NCI-H1105 treated with DMSO at 0.1 percent for 48 hours (cell line): ENCODE measurements at places on chromosomes 2 and 18.

GRCh38 chr2:149221898-149222297 is 108.5 kb upstream of the LYPD6 start:
- DNase-seq = peak; percentile 3

DNA sequence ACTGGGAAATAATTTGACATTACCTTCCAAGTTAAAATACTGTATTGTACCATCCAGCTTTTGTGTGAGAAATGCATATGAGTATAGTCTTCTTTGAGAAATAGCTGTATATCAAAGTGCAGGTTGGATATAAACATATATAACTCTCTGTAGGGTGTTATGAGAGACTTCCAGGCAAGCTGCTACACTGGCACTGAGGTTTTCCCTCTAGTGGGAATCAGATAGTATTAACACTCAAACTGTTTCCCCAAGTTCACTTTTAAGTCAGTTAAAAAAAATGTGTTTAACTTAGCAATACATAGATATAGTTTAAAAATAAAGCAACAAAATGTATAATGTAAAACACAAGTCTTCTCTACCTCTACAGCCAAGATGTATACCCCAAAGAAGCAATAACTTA is 368.4 kb upstream of the SLC8A1 start:
- no peak for DNase-seq

- no peak for DNase-seq
These were observed 285.1 kb upstream of the HDAC4 start for GRCh38 chr2:239685965-239686364.

- DNase-seq = no peak
These were observed 17.7 kb upstream of the AKAIN1 start for GRCh38 chr18:5214583-5215351.

DNA sequence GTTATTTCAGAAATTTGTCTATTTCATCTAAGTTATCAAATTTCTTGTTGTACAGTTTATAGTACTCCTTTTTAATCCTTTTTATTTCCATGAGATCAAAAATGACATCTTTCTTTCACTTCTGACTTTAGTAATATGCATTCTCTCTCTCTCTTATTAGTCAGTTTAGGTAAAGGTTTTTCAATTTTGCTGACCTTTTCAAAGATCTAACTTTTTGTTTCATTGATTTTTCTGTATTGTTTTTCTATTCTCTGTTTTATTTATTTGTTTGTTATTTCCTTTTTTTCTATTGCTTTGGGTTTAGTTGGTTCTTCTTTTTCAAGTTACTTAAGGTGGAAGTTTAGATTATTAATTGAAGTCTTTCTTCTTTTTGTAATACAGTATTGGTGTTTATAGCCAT is 294.2 kb downstream of the CCDC85A start:
- DNase-seq = no peak

DNA sequence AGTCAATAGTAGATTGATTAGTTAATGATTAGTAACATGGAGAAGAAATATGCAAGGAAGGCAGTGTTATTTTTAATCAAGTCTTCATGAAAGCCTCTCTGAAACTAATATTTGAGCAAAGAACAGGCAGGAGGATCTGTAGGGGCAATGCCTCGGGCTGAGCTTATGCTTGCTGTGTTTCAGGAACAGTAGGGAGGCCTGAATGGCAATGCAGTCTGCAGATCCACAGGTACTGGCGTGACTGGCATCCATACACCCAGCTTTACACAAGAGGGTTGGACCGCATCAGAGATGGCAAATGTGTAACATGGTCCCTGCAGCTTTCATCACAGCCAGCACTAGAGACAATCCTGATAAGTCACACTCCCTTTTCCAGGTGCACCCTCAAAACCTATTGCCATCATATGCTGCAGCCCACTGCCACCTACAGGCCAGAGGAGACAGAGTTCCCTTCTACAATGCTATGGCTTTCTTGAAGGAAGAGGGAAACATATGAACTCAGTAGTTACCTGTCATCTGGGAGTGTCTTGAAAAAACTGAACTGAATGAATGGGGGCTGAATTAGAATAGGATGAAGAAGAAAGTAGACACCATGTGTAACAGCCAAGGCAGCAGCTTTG is 582.4 kb upstream of the RAB6C start:
- peak; percentile 61 for DNase-seq

DNA sequence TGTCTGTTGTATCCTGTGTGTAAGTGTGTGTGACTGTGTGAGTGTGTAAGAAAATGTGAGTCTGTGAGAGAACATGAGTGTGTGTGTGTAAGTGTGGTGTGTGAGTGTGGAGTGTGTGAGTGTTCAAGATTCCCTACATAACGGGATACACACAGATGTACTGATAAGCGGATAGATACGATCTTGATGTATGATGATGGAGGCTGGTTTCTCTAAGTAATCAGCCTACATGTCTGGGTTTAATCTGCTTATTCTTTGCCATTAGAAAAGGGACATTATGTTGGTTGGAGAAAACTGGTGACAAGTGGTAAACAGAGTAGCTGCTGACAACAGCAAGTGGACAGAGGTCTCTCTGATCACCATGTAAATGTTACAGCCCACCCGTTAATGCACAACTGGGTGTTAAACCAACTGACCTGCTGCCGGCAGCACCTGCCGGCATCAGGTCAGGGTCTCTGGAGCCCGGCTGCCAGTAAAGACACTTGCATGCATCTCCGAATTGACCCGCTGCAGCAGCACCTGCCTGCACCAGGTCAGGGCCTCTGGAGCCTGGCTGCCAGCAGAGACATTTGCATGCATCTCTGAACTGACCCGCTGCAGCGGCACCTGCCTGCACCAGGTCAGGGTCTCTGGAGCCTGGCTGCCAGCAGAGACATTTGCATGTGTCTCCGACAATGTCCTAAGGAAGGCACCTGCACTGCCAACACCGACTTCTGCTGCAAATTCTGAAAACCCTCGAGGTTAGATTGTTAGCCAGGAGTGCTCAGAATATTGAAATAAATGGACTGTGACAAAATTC is 87.5 kb downstream of the MBP start:
- no peak for DNase-seq

GRCh38 chr2:27208486-27209050 is 3.3 kb upstream of the ATRAID start:
- no peak for DNase-seq
